ENCODE measurements at places on chromosomes 5 and 9.

GRCh38 chr9:95981761-95982390 lies 106.4 kb downstream of the ERCC6L2 start:
- no peak for DNase-seq

DNA sequence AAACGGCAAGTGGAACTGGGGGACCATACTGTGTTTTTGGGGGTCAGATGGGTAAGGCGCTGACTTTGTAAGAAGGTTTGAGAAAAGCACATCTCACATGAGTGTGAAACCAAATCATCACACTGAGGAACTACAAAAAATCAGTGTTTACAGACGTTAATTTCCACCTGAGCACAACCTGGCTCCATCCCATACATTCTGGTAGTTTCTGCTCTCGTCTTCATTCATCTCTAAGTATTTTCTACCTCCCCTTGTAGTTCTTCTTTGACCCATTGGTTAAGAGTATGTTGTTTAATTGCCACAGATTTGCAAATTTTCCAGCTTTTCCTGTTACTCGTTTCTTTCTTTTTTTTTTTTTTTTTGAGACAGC lies 8.9 kb upstream of the DPP7 start:
- no peak for DNase-seq

- DNase-seq: no peak
Observed at GRCh38 chr9:121592265-121592664, 59.2 kb upstream of the DAB2IP start.

DNA sequence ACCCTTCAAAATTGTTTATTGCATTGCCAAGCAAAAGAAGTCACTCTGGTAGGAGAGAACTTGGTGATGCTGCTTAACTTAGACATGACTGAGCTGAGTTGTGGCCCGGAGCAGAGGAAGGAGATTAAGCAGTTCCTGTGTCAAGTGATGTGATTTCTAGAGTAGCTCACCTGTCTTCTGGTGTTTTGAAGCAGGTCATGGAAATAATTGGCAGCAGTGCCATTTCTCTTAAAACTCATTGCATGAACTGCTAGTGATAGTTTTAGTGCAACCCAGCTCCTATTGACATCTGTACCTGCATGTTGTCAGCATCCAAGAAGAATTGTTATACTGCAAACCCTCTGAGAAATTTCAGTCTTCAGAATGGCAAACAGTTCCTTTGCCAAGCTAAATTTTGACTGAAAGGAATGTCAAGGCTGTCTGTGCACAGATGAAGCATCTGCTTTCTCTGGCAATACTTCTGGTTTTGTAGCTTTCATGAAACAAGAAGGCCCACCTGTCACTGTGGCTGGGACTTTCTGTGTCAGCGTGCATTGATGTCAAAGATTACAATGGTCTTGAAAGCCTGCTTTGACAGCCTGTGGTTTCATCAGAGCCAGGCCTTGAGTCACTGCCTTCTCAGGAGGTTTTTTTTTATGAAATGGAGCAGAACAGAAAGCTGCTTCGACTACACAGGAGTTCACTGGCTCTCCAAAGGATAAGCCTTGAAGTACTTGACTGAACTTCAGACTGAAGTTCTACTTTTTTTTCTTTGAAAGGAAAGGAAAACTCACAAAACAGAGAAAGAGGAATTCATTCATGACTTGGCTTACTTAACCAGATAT lies 90.6 kb downstream of the RALGPS1 start:
- no peak for DNase-seq

DNA sequence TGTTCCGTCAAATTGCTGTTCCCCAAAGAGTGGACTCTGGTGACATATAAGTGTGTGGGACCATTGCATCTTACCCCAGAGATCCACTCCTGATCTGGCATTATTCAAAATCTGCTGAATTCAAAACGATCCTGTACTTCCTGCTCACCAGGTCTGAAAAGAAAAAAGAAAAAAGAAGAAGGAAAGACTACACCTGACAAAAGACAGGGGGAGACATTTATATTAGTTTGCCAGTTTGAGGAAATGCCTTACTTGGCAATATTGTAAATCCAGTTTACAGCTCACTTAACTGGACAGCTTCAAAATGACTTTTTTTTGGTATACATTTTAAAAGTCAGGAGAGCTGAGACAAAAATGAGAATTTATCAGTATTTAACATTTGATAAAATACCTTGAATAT lies 15.0 kb upstream of the GRHPR start:
- no peak for DNase-seq

DNA sequence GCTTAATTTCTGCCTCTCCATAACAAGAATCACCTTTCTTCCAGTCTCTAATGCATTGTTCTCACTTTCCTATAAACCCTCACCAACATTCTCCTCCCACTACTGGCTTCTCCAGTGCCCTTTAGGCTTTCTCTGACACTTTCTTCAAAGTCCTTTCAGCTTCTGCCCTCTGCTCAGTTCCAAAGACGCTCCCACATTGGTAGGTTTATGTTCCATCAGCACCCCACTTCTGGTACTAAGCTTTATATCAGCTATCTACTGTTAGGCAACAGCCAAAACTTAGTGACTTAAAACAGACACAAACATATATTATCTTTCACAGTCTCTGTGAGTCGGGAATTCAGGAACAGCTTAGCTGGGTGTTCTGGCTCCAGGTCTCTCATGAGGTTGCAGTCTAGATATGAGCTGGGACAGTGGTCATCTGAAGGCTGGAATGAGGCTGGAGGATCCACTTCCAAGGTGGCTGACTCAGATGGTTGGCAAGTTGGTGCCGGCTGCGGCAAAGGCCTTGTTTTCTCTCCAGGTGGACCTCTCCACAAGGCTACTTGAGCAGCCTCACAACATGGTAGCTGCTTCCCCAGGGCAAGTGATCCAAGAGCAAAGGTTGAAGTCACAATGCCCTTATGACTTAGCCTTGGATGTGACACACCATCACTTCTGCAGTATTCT lies 37.4 kb downstream of the BOD1 start:
- no peak for DNase-seq

DNA sequence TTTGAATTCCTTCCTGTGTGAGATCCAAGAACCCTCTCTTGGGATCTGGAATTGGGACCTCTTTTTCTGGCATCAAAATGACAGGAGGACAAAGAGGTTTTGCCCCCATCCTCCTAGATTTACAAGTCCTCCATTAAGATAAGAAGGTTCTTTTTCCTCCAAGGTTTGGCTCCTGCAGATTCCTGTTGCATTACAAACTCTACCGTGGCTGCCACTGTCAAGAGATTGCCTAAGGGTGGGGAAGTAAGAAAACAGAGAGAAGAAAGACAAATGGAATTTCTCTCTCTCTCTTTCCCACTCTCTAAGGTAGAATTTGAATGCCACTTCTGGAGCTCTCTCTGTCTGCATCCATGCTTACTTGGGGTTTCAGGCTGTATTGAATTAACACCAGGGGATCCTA lies 12.0 kb upstream of the SVEP1 start:
- no peak for DNase-seq

DNA sequence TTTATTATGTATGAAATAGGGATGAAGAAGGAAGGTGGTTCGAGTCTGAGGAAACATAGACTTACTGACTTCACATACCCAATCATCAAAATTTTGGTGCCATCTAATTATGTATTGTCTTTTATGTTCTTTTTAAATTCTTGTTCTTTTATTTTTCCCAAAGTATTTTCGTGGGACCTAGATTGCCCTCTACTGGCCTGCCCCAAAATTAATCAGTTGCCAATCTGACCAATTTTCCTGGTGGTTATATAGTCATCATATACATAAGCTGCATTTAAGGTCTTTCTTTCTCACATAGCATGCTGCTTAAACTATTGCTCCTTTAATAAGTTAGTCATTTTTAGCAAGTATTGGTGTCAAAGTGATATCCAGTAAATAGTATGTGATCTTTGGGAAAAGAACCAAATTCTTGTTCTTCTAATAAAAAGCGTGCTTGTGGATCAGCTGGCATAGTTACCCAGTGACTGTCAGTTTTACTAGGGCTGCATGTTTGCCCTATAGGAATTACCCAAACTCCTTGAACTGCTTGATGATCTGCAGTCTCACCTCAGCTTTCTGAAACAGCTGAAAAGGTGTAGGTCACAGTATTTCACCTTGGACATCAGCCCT lies 223.5 kb downstream of the SH3GL2 start:
- no peak for DNase-seq

DNA sequence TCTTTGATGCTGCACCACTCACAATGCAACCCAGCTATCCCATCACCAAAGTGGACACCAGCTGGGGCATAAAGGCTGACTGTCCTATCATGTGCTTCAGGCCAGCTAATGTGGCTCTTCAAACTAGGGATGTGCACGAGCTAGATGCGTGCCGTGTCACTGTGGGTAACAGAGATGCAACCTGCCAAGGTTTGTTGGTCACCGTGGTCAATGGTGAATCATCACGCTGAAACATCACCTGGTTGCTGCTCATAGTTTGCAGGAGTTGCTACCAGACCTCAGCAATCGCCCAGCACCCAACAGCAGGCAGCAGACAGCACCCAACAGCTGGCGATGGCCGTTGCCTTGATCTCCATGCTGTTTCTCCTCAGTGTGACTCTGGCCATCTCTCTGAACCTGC lies 2.1 kb upstream of the PCDHGA1 start:
- DNase-seq: no peak

DNA sequence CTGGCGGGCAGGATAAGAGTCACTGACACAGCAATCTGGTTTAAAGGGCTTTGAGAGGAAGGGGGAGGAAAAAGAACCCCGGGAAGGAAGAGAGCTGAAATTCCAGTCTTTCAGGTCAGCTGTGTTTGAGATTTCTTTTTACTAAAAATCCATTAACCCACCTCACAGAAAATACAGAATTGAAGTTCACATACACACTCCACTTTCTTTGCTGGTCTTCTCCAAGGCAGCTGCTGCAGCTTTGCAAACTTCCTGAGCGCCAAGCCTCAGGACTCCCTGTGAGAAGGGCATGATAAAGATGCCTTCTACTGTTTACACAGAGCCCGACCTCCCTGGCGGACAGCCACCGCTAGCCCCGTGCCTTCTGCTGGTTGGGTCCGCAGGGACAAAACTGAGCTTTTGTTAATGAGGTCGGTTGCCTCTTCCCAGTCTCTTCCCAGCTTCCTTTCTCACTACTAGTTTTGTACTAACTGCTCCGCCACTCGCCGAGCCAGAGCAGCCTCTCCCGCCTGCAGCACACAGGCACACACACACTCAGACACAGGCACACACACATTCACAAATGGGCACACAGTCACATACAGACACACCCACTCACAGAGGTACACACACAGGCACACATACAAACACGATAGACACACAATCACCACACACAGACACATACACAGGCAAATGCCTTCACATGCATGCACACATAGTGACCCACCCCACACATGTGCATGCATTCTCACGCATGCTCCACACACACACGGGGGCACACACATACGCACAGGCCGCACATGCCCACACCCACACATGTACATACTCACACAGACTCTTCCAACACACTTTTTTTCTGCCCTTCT lies at the start of gene FREM1:
FREM1 (minus strand) TSS at position 468 of the 845 bp plus-strand sequence. CDS start 41,451 bp downstream, outside the sequence.
- DNase-seq: no peak

GRCh38 chr9:2722715-2723114 lies 5.4 kb downstream of the KCNV2 start:
- peak; percentile 26 for DNase-seq

GRCh38 chr5:17872204-17872603 lies 237.9 kb downstream of the TAF11L14 start:
- no peak for DNase-seq

- DNase-seq: no peak
Observed at GRCh38 chr9:89305868-89306267, 5.1 kb upstream of the CKS2 start.

GRCh38 chr5:168874713-168875380 lies 295.7 kb upstream of the PANK3 start:
- no peak for DNase-seq

- no peak for DNase-seq
Observed at GRCh38 chr5:147455822-147456450, 53.9 kb downstream of the DPYSL3 start.

DNA sequence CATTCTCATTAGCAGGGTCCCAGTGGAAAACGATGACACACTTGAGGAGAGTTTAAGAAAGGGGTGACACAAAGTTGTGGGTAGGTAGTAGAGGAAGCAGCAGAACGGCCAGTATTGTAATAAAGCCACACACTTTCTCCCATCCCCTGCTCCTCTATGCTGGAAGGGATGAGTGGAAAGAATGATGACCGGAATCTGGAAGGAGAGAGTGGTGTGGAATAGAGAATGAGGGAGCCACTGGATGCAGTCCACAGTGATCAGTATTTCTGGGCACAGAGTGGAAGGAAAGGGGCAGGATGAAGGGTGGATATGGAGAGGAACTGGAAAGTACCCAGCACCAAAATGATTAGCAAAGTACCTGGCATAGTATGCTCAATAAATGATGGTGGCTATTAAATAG lies 133.8 kb upstream of the DAB2 start:
- DNase-seq: no peak

DNA sequence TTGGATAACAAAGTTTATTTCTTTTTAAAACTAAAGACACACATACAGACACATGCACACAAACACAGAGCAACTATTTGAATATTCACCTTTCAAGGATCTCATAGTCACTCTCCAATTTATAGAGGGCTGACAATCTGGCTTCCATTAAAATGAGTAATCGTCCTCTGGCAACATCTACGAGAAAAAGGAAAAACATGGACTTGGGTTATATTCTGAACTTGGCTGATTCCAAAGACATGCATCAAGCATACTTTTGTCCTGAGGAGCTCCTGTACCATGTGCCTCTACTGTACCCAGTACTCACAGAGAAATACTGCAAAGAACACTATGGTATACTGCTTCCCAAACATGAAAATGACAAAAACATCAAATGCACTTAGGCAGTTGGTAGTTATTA lies 15.4 kb downstream of the IARS1 start:
- DNase-seq: peak; percentile 27

DNA sequence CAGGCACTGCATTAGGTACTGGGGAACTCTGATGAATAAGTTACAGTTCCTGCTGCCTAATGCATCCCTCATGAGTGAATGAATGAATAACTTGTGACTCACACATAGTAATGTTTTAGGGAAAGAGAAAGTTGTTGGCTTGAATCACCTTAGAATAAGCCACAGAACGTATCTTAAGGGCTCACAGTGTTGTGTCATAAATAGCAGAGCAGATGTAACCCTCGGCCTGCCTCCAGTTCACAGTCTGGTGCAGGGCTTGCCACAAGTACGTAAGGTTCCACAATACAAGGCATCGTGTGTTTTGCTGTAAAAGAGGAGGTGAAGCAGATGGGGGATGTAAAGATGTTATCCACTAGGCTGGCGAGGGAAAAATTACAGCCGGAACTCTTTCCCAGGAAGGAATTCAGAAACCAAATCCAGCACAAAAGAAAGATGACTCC lies 218.7 kb downstream of the TRPM3 start:
- peak; percentile 99 for DNase-seq

- DNase-seq: no peak
Observed at GRCh38 chr5:160357861-160358411, 12.5 kb downstream of the C1QTNF2 start.
